ENCODE measurements at places on chromosomes 5 and 9.

DNA sequence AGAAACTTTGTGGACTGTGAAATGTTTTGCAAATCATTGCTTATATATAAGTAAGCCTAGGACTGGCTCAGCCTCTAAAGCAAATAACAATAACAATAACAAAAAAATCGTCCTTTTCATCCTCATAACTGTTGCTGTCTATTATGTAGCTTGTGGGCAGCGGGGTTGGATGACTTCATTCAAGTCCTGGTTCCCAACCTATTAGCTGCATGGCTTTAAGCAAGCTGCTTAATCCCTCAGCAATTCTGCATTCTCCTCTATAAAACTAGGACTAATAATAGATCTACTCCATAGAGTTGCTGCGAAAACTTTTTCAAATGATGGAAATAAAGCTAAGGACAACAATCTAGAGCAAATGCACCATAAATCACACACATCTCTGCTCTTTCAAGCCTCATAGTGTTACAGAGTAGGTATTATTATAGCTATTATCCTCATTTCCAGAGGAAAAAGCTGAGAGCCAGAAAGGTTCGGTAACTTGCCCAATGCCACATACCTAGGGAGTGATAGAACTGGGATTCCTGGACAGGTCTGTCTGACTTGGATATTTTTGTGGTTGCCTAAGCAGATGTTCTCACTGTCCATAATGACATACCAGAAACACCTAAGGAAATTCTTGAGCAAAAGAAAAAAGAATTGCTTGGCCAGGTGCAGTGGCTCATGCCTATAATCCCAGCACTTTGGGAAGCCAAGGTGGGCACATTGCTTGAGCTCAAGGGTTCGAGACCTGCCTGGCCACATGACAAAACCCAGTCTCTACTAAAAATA is 98.8 kb upstream of the ADRA1B start:
- no peak for DNase-seq

DNA sequence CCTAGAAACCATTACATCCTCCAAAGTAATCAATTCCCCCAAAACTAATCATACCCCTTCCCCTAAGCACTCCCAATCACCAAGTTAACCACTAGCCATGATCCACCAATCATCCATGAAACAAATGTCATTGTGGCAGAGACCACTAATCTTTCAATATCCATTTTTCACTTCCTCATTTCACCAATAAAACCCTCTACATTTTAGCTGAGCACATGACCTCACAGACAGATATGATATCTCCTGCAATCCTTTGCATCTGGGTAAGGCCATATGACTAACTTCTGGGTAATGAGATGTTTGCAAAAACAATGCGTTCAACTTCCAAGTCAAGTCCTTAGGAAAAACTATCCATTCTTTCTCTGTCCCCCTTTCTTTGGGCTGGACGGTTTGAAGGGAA is 20.7 kb downstream of the OR2S2 start:
- DNase-seq, result no peak

GRCh38 chr9:134662143-134662876 is 20.7 kb downstream of the COL5A1 start:
- no peak for DNase-seq

GRCh38 chr9:38228331-38229103 is 159.5 kb upstream of the SHB start:
- no peak for DNase-seq

GRCh38 chr5:116650964-116651363 is 76.3 kb upstream of the SEMA6A start:
- no peak for DNase-seq

DNA sequence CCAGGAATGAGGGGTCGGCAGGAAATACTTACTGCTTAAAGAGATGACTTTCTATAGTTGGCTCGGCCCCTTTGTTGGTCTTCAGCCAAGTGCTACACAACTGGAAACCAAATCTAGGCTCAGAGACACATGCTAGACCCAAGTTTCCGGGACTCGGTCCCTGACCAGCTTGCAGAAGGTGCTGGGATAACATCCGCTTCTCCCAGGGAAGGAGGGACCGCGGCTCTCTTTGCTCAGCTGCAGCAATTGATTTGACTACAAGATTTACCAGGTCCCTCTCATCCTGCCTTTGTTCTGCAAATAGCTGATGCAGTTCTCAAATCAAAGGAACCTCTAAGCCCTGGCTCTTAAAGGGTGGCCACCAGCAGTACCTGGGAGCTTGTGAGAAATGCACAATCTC is 314.7 kb downstream of the MLLT3 start:
- no peak for DNase-seq

DNA sequence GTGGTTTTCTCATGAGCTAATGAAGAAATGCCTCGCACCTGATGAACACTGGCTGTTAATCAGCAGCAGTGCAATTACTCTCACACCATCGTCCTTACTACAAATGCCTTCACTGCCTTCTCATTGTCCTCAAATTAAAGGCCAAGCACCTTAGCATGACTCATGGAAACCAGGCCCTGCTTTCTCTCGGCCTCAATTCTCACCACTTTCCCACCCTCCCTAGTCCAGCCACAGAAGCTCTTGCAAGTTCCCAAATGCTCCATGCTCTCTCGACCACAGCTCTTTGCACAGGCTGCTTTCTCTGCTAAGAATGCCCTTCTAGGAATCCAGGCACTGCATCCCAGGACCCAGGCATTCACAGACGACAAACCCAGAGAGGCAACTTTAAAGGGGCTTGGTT is 94.6 kb upstream of the KLF4 start:
- DNase-seq, result no peak

GRCh38 chr5:105213078-105213477 is 1650.5 kb upstream of the NUDT12 start:
- no peak for DNase-seq

DNA sequence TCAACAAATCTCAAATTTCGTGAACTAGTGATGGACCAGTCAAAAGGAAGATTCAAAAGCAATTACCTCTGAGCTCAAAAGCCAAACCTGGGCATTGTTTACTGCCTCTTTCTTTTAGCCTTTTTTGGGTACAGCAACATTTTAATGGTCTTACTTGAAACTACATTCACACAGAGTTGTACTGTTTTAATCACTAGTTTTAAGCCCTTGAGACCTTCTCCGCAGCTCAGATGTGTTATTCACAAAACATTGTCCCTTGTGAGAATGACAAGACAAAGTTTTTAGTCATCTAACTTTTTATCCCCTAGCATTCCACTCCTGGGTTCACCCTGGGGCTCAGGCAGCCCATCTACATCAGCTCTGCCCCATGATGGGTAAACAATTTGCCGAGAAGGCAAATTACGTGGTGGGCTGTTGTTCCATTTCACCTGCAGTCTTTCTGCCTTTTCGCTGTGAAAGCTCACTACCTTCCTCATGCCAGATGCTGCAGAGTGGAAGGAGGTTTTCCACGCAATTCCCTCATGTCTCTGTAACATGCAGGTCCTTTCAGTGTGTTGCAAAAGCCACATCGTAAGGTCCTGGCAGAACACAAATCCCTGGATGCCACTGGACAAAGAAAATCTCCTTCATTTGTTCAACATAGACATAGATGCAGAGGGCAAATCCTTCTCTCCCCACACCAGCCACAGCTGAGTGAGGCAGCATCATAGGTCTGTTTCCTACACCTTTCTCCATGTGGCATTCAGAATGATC is 175.7 kb downstream of the EBF1 start:
- DNase-seq, result no peak

DNA sequence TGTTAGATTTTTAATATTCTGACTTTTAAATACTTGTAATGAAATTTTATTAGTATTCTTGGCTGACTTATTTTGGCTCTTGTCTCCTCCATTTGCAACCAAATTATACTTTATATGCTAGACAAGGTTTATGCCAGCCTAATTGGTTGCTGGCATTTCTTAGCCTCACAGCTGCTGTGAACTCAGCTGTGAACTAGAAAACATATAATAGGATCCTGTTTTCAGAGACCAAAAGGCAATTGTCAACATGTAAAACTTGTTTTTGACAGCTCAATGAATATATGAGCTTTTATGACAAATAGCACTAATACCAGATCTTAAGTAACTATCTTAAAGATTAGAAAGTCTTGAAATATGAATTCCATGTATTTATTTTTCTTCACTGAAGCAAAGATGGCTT is 25.9 kb downstream of the KIF2A start:
- no peak for DNase-seq

GRCh38 chr5:170614720-170615119 is 110.9 kb downstream of the KCNIP1 start:
- DNase-seq, result no peak

- DNase-seq, result no peak
Measured at GRCh38 chr9:135971892-135972291, 10.7 kb upstream of the UBAC1 start.

DNA sequence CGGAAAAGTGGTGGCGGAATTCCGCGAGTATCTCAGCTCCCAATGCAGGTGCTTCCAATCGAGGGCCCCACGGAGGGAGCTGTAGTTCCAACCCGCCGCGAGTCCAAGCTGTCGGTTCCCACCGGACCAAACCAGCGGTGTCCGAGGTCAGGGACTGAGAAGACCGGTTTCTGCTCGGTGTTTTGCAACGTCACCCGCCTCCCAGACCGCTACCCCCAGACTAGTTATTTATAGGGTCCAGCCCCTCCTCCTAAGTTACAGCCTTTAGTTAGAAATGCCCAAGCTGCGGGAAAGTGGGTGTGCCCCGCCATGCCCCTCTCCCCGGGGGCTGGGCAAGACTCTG is 677 bp upstream of the MYORG start:
- DNase-seq, result no peak

GRCh38 chr9:109500421-109500974 is 2.4 kb upstream of the PTPN3 start:
- DNase-seq, result no peak

- DNase-seq, result no peak
Measured at GRCh38 chr5:132489871-132490483, 596 bp downstream of the IRF1 start.

GRCh38 chr9:131500377-131500776 is 2.3 kb upstream of the POMT1 start:
- no peak for DNase-seq

- no peak for DNase-seq
Measured at GRCh38 chr5:110376281-110376951, 350.1 kb downstream of the TMEM232 start.

DNA sequence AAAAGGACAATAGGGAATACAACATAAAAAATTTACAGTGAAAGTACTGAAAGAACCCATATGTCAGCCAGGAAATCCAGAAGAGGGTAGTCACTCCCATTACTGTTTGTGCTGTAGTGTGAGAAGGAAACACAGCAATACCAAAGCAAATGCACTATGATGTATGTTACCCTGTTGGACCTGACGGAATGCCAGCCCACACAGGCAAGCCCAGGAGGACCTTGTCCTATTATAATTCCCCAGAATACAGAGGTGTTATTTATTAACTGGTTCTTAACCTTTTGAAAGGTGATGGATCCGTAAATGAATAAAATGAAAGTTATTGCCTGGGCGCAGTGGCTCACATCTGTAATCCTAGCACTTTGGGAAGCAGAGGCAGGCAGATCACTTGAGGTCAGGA is 79.0 kb downstream of the GDA start:
- DNase-seq, result no peak

DNA sequence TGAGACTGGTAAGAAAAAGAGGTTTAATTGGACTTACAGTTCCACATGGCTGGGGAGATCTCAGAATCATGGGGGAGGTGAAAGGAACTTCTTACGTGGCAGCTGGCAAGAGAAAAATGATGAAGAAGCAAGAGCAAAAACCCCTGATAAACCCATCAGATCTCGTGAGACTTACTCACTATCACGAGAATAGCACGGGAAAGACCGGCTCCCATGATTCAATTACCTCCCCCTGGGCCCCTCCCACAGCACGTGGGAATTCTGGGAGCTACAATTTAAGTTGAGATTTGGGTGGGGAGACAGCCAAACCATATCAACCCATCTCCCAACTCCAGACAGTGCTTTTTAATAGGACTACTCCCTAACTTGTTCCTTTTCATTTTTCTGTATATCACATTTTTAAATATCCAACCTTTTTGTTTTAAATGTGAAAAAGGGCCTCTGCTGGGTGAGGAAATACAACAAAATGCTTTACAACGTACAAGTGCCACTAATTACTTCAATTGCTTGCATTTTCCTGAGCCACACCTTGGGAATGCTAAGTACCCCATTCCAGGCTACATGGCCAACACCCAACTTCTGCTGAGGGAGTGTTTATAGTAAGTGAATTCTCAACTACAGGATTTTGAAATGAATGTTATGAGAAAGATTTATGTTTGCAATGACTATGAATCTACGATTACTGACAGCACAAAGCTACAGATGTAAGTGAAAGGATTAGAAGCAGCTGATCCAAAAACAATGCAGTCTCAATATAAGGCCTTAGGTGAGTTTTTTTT is 294.1 kb upstream of the CD180 start:
- no peak for DNase-seq

DNA sequence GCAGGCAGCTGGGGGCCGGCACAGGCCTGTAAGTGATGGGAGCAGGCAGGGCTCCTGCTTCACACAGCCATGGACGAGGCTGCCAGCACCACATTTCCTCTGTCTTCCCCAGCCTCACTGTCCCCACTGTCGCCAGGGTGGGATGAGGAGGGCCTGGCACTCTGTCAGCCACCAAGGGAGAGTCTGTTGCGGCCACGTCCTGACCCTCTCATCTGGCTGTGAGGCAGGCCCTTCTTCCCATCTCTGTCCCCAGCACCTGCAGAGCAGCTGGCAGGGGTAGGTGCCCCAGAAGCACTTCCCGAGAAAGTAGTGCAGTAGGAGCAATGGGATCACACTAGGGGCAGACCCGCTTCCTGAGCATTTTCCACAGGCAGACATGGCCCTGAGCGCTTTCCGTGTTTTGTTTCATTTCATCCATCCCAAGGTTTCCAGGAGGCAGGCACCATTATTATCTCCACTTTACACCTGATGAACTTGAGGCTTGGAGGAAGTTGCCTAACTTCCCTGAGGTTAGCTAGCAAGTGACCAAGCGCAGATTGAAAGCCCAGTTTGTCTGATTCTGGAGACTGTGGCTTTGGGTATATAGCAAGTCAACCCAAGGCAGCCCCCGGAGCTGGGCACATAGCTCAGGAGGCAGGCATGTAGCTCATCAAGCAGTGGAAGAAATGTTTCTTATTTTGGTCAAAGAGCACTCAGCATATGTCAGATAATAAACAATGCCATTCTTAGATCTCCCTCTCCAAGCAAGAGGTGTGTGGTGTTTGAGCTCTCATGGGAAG is 202.4 kb downstream of the DAB2IP start:
- no peak for DNase-seq

DNA sequence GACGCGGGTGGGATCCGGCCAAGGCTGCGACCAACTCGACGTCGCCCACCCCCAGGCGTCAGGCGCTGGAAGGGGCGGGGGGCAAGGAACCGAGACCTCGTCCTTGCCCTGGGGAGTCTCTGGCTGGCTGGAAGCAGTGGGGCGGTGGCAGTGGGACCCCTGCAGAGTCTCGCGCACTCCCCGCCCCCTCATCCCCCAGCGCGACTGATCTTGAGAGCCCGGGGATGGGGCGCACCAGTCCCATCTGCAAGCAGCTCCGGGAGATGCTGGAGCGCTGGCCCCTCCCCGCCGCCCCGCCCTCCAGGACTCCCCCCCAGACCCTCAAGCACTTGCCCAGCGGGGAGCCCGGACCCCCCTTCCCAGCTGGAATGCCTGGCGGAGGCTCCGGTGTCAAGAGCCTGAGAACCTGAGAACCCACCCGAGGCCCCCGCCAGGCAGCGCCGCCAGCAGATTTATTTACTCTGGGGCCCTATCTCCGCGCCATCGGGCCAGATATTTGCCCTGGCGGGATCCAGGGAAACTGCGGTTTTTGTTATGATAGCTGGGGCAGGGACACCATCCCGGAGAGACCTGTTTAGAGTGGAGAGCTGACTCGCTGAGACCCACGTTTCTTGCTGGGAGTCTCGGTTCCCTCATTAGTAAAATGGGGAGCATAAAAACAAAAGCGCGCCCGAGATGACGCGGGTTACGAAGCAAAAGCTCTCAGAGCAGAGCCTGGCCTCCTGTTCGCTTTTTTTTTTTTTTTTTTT is 1.2 kb downstream of the PRRT1B start:
- no peak for DNase-seq
